ENCODE measurements at places on chromosomes 4 and X.
A peak's percentile ranks its signal among the peaks of the same experiment; 100 is the strongest.

DNA sequence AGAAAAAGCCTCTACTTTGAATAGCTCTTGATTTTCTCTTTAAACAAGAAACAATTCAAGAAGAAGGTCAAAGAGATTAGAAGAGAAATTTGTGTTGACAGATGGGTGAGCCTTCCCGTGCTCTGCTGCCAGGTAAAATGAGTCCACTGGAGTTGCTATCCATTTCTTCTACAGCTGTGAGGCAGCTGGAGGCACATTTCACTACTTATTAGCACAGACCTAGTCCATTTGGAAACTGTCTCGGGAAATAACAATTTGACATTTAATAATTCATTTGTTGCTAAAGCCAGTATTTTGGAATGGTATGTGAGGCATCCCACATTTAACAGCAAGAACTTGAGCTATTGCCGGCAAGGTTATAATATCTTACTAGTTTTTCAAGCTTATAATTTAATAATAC is 396.8 kb upstream of the GRIA3 start:
- DNase-seq, result no peak

DNA sequence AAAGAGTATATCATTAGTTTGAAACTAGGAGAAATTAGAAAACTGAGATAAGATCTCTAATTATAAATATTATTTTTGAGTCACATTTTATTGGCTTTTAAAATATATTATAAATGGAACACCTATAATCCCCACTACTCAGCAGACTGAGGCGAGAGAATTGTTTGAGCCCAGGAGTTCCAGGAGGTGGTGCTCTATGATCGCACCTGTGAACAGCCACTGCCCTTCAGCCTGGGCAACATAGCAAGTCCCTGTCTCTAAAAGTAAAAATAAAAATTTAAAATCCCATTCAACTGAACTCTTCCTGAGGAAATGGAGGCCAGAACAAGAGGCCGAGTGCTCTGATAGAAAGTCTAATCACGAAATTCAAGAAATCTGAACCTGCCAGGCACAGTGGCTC is 6.3 kb upstream of the C4orf36 start:
- no peak for DNase-seq

DNA sequence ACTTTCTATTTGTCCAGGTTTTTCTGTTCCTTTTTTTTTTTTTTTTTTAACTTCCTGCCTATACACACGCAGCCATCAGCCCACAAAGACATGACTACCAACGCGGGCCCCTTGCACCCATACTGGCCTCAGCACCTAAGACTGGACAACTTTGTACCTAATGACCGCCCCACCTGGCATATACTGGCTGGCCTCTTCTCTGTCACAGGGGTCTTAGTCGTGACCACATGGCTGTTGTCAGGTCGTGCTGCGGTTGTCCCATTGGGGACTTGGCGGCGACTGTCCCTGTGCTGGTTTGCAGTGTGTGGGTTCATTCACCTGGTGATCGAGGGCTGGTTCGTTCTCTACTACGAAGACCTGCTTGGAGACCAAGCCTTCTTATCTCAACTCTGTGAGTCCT is 2.1 kb downstream of the EBP start:
- no peak for DNase-seq

GRCh38 chr4:33722800-33723516 is 2521.4 kb downstream of the ARAP2 start:
- DNase-seq, result peak; percentile 21

- no peak for DNase-seq
These were observed 192.7 kb downstream of the CBR4 start for GRCh38 chr4:168817370-168817769.

Measured in lung (tissue), 17 donors.